Cerebellar nuclear complex (tissue), 1 donor: ENCODE measurements at places on chromosomes 1 and 21.

DNA sequence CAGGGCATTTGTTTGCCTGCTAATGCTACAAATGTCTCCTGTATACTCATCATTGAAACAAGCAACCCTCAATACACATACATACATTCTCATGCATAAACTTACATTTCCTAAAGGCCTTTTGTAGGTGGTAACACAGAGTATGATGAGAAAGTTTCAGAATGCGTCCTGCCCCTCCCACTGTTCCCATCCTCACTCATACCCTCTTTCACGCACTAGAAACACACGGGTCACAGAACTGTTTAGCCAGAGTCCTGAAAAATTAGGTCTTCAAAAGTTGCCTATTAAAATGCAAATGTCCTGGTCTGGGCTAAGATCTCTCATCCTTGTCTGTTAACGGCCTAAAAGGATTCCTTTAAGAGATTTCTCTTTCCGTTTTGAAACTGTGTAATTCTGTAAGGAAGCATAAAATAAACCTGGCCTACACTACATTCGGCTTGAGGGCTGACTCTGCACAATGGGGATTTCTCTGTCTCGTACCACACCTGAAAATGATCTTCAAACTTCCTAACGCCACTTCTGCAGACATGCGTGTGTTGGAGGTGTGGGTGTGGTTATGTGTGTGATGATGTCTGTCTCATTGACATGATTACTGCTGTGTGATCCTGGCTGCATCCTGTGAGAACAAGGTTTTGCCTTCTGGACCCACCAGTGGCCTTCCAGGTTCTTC is 5.3 kb upstream of the FCER1A start:
- DNase-seq: no peak

DNA sequence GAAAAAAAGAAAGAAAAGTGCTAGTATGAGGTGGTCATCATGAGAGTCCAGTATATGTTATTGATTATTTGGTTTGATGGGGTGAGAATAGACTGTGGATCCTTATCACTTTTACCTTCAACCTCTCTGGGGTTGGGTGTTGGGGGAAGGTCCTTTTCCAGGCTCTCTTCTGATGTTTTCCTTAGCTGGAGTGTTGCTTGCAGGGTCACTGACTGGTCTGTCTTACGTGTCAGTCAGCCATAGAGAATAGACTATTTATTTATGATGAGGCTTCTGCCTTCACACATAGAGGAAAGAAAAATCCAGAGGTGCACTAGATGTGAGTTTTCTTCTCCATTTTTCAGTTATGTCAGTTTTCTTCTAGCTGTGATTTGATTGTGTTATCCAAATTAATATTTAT is 36.5 kb downstream of the MAP3K21 start:
- DNase-seq: no peak

DNA sequence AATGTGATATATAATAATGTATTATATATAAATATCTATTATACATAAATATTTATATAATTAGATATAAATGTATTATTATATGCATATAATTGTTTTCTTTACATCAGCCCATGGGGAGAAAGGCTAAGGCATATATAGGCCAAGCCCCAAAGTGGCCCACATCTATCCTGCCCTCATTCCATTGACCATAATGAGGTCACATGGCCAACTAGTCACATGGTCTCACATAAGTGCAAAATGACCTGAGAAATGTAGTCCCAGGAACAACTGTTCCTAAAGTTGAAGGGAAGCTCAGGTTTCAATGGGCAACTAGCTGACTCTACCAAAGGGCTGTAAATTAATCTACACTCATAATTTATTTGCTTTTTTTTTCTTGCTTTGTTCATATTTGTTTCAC is 14.5 kb upstream of the CCDC185 start:
- DNase-seq: no peak

- DNase-seq: no peak
These were observed 1.7 kb downstream of the MCL1 start for GRCh38 chr1:150577557-150578271.

DNA sequence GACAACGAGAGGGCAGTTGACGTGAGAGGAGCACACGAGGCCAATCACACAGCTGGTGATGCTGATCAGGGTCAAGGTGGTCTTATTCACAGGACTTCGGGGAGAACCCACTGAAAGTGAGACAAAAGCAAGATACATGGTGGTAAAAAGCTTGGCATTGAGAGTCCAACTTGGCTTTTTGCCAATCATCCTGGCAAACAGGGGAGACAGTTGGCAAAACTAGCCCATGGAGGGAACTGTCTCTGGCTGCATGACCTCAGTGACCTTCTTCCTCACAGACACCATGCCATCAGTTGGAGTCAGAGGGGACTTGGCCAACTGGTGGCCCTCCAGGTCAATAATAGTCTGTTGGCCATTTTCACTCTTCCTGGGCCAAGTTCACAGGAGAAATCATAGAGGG is 139.9 kb downstream of the ASTN1 start:
- DNase-seq: no peak

DNA sequence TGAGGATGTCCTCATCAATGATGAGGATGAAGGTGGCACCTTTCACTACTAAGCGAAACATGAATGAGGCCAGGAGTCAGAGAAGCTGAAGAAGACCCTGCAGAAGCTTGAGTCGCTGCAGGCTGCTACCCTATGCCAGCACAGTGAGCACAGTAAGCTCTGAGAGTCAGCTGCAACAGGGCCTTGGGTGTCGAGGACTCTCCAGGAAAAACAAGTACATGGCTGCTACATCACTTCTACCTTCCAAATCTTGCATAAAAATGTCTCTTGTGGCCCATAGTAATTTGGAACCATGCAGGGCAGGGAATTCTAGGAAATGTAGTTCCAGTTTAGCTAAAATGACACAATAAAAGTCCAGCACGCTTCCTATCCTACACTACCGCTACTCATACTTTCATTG is 51.5 kb upstream of the KIRREL1 start:
- no peak for DNase-seq

DNA sequence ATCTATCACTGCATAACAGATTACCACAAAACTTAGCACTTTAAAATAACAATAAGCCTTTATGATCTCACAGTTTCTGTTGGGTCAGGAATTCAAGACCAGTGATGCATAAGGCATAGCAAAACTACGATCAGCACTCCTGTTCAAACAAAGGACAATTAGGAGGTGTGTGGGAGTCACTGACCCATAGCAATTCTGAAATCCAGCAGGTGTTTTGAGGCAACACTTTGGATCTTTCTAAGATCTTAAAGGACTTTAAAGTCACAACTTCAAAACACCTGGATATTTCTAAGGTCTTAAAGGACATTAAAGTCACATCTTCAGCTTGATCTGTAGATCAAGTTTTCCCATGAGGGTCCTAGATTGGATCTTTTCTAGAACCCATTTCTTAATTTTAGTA is 35.3 kb downstream of the AKT3 start:
- DNase-seq: no peak
